ENCODE measurements at places on chromosomes 16 and 17.

GRCh38 chr16:360698-361336 is 8.3 kb upstream of the AXIN1 start:
- no peak for DNase-seq

GRCh38 chr16:85623250-85623649 is 10.1 kb downstream of the GSE1 start:
- no peak for DNase-seq

GRCh38 chr17:47989700-47990099 is 18.8 kb downstream of the CDK5RAP3 start:
- no peak for DNase-seq

DNA sequence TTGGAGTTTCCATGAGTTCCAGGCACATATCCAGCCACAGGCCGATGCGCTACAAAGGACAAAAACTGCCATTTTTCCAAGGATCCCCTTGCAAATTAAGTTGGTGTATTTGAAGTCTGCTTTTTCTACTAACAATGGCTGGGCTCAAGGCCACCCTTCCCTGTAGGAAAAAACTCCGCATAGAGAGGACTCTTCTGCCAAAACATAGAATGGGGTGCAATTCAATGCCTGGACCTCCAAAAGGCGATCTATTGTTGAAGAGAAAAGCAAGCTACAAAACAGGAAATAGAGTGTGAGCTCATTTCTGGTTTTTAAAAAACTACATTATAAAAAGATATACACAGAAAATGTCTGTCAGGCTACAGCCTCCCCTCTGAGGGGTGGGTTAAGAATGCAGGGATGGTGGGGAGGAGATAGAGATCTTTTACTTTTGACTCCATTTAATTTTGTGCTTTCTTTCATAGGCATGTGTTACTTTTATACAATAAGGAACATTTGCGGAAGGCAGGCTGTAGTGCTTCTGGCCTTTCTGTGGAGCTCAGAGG is 22.9 kb upstream of the PRSS54 start:
- DNase-seq = no peak

DNA sequence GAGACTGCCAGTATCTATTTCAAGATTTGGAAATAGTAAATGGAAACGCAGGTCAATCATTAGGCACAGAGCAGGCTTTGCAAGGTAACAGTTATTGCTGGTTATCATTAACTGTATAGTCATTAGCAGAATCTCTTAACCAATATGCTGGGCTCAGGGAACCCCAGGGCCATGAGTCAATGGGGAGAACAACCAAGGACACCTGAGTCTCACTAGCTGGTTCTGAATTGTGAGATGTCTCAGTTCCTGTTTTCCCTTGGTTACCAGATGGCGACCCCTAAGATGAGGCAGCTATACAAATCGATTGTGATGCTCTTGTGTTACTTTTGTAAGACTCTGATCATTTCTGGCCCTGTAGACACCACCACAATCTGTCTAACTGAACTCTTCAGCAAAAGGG is 385.3 kb downstream of the HAPSTR1 start:
- no peak for DNase-seq

DNA sequence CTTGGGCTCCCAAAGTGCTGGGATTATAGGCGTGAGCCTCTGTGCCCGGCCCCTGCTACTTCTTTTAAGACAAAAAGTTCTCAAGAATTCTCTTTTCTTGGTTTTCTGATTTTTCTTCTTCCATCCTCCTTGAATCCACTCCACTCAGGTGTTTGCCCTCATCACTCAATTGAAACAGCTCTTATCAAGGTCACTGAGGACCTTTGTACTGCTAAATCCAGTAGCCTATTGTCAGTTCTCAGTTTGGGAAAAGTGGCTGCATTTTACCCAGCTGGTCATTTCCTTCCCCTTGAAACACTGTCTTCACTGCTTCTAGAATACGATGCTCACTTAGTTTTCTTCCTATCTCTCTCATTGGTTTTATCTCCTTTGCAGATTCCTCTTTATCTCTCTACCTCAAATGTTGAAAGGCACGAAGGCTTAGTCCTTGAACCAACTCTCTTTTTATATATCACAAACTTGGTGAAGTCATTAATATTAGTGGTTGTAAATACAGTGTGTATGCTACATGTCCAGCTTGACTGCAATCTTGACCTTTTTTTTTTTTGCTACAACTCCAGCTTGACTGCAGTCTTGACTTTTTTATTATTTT is 29.8 kb downstream of the ZNRF1 start:
- no peak for DNase-seq

Data from vagina (tissue), 2 donors.